Spinal cord (tissue), 10 donors: ENCODE measurements at places on chromosomes 16 and 17. TPM values are rescaled to one million over a fixed set of nuclear protein-coding genes. Genes with fewer than 3 reads are reported as not detected.

Gene CDRT15L2
- total RNA-seq, result not detected

DNA sequence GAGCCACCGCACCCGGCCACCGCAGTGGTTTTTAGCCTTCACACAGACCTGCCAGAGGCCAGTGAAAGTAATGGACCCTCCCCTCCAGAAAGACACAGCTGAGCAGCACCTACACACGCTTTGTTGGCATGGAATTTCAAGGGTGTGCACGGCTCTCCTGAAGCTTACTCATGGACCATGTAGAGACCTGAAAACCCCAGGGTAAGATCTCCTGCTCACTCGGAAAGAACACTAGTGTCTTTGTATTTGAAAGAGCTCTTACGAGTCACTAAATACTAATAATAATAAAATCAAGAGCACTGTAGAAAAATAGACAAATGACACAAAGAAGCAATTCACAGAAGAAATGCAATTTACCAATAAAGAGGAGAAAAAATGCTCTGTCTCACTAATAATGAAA is 20.0 kb downstream of the SLC43A2 start:
- DNase-seq, result no peak

- no peak for DNase-seq
These were observed 224.7 kb upstream of the IRX3 start for GRCh38 chr16:54511222-54511731.

DNA sequence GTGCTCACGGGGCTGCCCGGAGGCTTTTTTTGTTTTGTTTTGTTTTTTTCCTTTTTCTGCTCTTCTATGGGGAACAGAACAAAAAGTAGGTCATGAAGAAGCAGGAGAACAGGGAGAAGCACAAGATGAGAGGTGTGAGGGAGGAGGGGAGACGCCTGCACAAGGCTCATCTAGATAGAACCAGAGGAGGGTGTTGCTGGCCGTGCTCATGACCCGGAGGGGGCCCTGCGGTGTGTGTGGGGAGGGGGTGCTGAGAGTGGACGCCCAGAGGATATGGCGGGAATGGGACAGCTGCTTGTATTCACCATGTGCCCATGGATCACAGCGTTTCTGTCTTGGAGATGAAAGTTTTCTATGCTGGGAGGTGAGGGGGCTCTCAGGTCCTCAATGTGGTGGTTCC is 183.7 kb downstream of the FOXL1 start:
- no peak for DNase-seq
